Activated T-helper 1 cell treated with anti-CD3 and anti-CD28 coated beads, Interleukin-12 subunit alpha, Interleukin-12 subunit beta, Interleukin-2, Interleukin-4 antibody, amounts not matched to agents 30 ng/mL and 10 ng/mL and 1 ng/mL, durations not matched to agents 14 hours and 24 hours and 36 hours (primary cell): ENCODE measurements at places on chromosomes 7 and 10.
A peak's percentile ranks its signal among the peaks of the same experiment; 100 is the strongest.

- DNase-seq, result no peak
Measured at GRCh38 chr10:33819206-33819605, 484.7 kb upstream of the NRP1 start.

DNA sequence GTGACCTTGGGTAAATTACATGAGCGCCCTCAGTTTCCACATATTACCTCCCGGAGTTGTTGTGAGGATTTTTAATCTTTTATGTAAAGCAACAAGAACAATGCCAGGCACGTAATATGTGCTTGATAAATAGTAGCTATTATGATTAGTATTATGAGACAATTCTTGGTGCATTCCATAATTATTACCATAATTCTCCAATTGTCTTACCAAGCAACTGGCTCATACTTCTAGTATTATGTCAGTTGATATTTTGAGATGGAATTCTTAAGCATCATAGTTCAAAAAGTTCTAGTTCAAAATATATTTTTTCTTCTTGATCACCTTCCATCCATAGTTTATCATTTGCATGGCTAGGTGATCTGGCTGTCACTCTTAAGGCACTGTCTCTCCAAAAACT, 259.0 kb downstream of the BBS9 start:
- no peak for DNase-seq

DNA sequence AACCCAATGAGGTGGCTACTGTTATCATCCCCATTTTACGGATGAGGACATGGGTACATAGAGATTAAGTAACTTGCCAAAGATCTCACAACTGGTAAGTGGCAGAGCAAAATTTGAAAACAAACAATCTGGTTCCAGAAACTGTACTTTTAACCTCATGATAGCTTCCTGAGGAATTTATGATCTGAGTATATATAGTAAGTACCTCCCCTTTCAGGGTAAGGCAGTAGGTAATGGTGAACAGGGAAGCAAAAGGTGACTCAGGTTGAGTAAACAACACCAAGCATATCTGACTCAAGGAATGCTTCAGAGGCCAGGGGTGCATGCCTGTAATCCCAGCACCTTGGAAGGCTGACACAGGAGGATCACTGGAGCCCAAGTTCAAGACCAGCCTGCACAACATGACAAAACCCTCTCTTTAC, 21.1 kb downstream of the KLLN start:
- DNase-seq, result no peak

- no peak for DNase-seq
Measured at GRCh38 chr7:94642838-94643653, 12.9 kb downstream of the SGCE start.

- no peak for DNase-seq
Measured at GRCh38 chr7:1940863-1941262, 270.8 kb downstream of the ELFN1 start.

- DNase-seq, result no peak
Measured at GRCh38 chr7:40987571-40987970, 715.3 kb downstream of the INHBA start.

DNA sequence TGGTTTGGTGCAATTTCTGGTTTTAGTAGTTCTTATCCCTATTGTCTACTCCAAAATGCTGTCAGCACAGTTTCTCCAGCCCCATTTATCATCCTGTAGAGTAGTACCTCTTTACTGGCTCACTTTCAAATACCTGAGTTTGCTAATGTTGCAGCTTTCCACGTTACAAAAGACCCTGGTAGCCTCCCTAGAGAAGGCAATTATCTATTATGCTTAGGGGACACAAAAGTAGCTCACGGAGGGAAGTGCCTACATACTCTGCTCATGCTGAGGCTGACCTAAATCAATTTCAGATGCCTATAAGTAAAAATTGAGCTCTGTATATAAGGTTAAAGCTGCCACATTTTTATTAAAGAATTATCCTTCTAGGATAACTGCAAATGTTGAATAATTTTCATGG, 603.6 kb downstream of the CNTNAP2 start:
- no peak for DNase-seq

- no peak for DNase-seq
Measured at GRCh38 chr10:11687779-11688447, 54.3 kb upstream of the ECHDC3 start.

DNA sequence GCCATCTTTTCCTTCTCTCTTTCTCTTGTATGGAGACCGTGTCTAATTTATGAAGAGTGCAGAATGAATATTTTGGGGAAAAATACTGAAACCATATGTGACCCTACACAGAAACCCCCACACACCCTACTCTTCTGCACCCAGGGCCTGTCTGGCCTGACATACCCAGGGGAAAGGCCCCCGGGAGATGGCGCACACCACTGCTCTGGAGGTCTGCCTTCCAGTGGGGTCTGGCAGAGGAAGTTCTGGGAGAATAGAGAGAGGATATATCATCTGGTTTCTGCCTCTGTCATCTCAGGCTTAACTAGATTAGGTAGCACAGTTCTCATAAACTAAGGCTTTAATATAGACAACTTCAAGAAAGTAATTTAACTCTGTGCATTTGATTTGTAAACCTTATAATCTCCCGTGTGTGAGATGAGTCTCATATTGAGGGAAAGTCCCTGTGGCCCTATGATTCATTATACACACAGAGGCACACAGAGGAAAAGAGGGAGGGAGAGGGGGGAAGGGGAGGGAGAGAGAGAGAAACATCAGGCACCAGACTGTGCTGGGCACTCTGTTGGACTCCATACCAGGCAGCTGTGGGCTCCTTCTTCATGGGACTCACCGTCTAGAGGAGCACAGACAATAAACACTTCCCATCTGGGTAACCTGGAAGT, 123.3 kb downstream of the AOAH start:
- peak; percentile 14 for DNase-seq

DNA sequence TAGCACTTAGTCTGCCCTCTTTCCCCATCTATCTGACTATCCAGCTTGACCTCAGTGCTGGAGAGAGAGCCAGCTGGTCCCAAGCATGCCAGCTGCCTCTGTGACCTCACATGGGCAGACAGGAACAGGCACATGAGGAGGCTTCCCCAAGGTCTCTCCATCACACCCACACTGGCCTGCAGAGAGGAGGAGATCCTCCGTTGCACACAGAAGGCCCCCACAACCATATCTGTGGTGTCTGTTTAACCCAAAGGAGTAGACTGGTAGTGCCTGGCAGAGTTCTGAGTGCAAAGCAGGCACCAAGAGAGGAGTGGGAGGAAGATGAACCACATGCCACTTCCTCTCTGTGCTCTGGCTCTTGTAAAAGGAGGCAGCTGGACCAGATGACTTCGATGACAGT, 4.8 kb upstream of the ANK3 start:
- DNase-seq, result no peak

GRCh38 chr10:52212062-52212461, 102.0 kb upstream of the DKK1 start:
- no peak for DNase-seq

GRCh38 chr7:1242606-1243289, 10.1 kb downstream of the UNCX start:
- no peak for DNase-seq

DNA sequence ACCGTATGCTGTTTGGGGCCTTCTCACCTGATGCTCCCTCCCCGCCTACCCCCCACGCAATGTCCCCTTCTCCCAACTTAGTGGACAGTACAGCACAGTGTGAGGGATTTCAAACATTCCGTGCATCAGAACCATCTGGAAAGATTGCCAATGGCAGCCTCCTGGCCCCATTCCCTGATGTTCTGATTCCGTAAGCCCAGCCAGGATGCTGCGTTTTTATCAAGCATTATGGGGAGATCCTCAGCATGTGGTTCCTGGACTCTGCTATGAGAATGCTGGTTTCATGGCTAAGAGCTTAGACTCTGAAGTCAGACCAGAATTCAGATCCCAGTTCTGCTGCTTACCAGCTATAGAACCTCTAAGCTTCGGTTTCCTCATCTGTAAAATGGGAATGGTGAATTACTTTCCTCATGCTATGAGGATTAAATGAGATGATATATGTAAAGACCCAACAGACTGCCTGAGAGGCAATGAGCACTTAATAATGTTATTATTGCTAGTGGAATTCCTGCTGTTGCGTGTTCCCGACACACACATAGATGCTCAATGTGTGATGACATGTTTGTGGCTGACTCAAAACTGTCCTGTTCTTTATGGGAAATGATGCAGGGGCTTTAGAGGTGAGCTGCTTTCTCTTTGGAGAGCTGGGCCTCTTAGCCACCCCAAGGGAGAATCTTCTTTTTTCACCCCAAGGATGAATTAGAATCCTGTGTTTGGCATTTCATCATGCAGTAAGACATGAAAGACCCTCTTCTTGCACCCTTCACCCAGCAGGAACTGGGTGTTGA, 60.8 kb upstream of the SMNDC1 start:
- DNase-seq, result no peak

DNA sequence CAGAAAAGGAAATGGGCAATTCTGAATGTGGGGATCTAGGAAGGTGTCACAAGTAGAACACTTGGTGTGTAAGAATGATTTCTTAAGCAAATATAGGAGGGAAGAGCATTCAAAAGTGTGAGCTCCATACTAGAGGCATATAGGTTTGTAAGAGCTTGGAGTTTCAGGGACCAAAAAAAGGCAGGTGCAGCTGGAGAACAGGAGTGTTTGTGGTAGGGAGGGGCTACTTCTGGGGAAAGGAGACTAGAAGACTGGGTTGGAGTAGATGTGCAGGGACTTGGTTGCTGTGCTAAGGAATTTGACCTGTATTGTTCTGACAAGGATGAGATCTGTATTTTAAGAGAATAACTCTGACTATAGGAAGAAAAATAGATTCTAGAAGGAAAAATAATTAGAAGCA, 46.4 kb downstream of the CPED1 start:
- DNase-seq, result no peak

DNA sequence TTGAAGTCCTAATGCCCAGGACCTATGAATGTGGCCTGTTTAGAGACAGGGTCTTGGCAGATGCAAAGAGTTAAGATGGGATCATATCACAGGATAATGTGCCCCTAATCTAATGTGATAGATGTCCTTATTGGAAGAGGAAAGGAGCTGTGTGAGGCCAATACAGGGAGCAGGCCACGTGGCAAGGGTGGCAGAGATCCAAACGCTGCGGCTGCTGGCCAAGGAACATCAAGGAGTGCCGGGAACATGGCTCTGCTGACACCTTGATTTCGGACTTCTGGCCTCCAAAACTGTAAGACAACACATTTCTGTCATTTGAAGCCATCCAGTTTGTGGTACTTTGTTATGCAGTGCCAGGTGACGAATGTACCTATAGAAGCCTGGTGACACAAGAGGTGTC, 37.7 kb upstream of the EZH2 start:
- no peak for DNase-seq

- no peak for DNase-seq
Measured at GRCh38 chr7:28478656-28479055, 66.3 kb downstream of the CREB5 start.

GRCh38 chr7:140899883-140900282, 24.8 kb downstream of the BRAF start:
- no peak for DNase-seq

DNA sequence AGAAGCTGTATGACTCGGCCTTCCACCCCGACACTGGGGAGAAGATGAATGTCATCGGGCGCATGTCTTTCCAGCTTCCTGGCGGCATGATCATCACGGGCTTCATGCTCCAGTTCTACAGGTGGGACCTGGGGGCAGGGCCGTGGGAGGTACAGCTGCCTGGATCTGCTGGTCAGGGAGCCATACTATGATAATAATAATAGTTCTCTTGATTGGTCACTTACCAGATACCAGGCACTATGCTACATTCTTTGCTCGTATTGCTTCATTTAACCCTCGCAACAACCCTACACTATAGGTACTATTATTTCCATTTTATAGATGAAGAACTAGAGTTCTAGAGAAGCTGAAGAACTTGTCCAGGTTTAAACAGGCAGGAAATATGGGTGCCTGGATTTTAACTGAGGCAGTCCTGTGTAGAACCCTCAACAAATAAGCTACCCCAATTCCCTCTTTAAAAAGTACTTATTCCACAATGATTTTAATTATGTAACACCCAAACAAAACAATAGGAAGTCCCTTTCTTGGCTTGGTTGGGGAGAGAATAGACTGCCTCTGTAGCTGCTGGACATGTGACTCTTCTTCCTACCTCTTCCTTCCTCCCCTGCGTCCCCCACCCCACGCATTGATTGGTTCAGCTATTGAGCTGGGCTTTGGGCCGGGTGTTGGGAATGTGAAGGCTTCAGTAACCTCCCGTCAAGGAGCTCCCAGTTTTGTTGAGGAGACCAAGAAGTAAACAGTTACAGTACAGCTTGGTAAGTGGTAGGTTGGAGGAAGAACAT, 12.8 kb downstream of the SFXN2 start:
- no peak for DNase-seq

DNA sequence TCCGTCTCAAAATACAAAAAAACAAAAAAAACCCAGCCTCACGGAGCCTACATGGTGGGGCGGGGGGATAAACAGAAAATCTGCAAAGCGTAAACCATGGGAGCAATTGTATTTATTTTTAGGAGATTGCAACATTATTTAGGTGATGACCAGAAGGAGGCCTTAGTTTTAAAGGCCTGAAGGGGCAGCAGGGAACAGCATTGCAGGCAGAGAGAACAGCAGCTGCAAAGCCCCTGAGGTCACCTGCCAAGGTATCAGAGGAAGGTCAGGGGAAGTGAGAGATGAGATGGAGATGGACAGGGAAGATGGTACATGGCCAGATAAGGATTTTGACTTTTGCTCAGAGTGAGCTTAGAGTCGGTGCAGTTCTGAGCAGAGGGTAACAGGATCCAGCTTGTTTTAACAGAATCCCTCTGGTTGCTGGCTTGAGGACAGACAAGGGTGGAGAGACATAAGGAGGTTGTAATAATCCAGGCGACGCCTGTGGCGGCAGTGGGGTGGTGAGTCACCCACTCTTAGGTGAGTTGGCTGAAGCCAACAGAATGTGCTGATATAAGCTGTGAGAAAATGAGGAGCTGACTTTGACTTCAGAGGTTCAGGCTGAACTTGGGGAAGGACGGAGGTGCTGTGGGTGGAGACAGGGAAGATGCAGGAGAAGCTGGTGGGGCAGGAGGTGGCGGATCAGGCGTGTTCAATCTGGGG, 82.3 kb upstream of the GTF2I start:
- DNase-seq, result no peak

- no peak for DNase-seq
Measured at GRCh38 chr7:83648464-83649241, at the start of gene SEMA3E. TSS of gene SEMA3E (minus strand) at chr7:83649139.

- DNase-seq, result no peak
Measured at GRCh38 chr10:44016589-44017482, 368.1 kb downstream of the CXCL12 start.

GRCh38 chr7:1204460-1205140, 28.1 kb upstream of the UNCX start:
- no peak for DNase-seq
